NCI-H1105 treated with DMSO at 0.1 percent for 48 hours (cell line): ENCODE measurements at places on chromosomes 12 and 14.

- no peak for DNase-seq
These were observed 32.4 kb downstream of the EPS8 start for GRCh38 chr12:15756822-15757221.

DNA sequence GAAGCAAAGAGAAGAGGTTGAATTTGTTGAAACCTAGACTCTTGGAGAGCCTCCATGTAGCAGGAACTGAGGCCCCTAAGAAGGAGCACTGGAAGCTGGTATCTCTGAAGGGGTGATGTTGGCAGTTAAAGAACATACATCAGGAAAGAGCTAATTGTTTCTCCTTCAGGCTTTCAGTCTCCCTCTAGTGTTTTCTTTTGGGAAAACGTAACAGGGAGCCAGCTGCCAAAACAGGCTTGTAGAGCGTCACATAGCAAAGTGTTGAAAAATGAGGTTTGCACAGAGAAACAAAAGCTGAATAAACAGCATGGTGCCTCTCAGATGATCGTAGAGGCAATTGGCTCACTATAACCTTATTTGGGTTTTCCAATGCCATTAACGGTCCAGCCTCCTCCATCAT is 46.9 kb upstream of the CAND1 start:
- peak; percentile 39 for DNase-seq

DNA sequence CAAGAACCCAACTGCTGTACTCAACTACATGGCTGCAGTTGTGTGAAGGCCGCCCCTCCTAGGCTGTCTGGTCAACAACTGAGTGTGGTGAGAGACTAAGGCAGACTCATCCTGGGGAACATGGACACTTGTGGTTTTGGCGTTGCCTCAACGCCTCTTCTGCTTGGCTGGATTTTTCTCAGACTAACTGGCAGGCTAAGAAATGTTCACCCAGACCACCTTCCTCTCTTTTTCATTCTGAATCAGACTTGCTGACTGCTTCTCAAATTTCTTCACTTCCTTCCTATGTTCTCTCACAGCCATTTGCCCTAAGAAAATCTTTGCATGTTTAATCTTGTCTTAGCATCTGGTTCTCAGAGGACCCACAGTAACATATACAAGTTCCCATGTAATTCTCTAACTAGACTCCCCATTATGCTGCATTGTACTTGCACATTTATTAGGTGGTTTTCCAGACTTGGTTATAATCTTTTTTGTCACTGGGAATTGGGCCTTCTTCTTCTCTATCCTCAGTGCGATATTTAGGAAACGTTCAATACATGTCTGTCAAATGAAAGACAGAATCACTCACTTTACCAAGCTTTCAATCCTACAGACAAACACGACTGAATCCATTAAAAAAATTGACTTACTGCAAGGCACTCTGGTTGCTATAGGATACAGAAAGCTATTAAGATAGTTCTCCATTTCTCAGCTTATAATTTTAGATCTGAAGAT is 327.6 kb downstream of the CCER1 start:
- DNase-seq: no peak

- DNase-seq: peak; percentile 68
These were observed 226.9 kb upstream of the CRY1 start for GRCh38 chr12:107320033-107320928.

DNA sequence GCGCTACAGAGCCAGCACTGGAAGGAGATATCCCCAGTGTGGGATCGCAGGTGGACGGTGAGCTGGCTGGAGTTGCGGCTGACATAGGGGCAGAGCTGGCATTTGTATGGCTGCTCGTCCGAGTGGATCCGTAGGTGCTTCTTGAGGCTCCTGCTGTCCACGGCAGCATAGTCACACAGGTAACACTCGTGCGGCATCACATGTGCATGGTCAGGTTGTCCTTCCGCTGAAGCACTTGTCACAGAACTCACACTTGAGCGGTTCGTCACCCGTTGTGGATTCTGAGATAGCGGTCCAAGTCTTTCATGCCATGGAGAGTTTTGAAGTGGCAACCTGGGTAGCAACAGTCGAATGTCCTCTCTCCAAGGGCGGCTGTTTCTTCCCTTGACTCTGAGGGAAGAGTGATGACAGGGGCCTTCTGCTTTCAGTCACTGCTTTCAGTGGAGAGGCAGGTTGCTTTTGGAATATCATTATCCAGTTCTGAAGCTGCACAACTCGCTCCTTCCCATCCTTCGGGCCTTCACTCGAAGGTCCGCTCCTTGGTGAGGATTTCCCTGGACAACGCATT is 37.0 kb upstream of the SAV1 start:
- no peak for DNase-seq

DNA sequence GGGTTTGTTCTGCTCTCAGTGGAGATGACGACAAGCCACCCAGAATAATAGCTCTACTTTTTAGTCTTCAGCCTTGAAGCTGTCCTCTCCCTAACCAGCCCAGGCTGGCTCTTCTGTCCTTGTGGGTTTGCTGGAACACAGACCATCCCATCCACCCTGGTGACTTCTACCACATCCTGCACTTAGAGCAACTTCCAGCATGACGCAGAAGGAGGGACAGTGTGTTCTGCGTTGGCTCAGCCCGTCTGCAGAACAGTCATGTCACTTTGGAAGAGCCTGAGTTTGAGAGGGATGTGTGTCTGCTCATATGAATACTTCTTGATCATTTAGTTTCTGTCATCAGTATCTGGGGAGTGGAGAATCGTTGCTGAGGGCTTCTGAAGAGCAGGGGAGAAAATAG is 198.0 kb downstream of the CACNA1C start:
- no peak for DNase-seq

DNA sequence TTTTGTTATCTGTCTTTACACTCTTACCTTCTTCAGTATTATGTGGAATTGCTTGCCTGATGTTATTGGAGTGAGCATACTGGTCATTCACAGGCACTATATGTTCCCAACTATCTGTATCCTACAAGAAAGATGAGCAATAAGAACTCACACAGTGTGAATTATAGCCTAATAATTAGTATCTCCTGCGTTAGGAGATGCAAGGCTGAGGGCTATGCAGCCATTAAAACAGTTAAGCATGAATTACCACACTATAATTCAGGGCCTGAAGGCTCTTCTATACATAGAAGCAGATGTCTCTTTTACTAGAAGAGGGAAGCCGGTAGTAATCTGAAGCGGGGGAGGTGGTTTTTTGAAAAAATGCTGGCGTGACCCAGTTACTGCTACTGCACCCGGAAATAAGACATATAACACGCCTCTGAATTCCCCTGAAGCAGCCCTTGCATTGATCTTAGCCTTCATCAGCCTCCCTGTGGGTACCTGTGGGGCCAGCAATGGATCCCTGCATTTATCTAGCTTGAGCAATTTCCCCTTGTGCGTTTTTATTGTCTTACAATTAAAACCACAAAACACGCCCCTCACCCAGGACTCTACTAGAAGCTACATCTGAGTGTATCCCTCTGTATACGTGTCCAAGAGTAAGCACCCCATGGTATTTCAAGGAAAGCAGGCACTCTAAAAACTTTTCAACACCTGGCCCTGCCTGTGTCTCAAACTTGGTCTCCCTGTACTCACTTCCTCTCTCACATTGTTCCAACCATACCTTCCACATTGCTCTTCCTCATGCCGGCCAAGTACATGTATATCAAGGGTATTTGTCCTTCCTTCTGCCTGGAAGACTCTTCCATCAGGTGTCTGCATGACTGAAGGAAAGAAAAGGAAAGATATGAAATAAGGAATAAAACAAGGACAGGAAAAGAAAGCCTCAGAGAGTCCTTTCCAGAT is 210.9 kb upstream of the ARID2 start:
- DNase-seq: no peak

GRCh38 chr12:120470150-120470784 is 719 bp upstream of the SRSF9 start:
- DNase-seq: peak; percentile 32

- DNase-seq: no peak
These were observed 15.3 kb downstream of the KRT76 start for GRCh38 chr12:52761802-52762201.

GRCh38 chr12:97797473-97797872 is 334.9 kb downstream of the RMST start:
- DNase-seq: peak; percentile 66

DNA sequence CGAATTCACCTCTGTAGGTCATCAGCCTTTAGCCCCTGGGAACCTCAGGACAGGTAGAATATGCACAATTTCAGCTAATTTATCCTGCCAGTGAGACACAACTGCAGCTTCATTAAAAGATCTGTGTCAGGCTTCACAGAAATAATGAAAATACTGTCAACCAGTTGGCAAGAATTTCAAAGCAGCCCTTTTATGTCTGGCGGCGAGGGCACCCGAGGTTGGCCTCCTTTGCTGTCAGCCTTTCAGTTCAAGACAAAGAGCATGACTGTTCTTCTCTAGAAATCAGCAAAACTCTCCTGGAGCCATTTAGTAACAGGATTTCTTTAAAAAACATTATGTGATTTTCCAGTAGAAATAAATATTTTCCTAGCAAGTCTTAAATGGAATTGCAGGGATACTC is 75.9 kb downstream of the BBS10 start:
- no peak for DNase-seq

- DNase-seq: no peak
These were observed 9.0 kb downstream of the TUBA1C start for GRCh38 chr12:49273726-49274395.

- DNase-seq: no peak
These were observed 128.0 kb upstream of the OVCH1 start for GRCh38 chr12:29625359-29625953.

- no peak for DNase-seq
These were observed 475.6 kb downstream of the ZFP36L1 start for GRCh38 chr14:68317239-68317638.

- peak; percentile 59 for DNase-seq
These were observed at the start of gene STXBP6 for GRCh38 chr14:25049568-25050268. Gene STXBP6 (minus strand): TSS chr14:25050147. CDS start chr14:24974818, 75,329 bp downstream.

DNA sequence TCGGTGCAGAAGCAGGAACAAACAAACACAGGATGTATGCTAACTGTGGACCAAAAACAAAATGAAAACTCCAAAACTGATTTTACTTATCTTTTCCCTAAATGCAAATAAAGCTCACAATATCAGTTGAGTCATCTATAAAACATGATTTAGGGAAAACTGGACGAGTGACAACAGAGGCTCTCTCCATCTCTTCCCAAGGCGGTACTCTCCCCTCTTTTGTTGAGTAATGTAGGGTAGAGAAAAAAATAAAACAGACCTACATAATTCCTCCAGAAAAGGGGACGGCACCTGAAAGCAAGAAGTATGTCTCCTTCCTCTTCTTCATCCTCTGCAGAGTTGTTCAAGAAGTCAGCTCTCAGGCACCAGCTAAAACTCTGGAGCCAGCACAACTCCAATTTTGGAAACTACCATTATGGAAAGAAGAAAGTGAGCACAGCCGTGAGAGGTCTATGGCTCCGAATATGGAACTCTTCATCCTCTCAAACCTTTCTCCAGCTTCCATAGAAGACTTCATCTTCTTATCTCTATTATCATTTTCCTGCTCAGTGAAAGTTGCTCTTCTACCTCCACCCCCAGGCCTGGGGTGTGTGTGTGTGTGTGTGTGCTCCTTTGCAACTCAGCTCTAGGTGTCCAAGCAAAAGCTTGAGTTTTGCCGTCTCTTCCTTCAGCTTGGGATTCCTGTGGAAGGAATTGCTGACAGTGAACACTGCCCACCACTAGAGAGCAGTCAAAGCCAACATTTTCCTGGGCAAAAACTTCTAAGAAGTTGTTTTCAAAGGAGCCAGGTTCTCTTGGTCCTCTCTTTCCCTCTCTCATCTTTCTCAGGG is 155.4 kb downstream of the DIO2 start:
- peak; percentile 47 for DNase-seq

DNA sequence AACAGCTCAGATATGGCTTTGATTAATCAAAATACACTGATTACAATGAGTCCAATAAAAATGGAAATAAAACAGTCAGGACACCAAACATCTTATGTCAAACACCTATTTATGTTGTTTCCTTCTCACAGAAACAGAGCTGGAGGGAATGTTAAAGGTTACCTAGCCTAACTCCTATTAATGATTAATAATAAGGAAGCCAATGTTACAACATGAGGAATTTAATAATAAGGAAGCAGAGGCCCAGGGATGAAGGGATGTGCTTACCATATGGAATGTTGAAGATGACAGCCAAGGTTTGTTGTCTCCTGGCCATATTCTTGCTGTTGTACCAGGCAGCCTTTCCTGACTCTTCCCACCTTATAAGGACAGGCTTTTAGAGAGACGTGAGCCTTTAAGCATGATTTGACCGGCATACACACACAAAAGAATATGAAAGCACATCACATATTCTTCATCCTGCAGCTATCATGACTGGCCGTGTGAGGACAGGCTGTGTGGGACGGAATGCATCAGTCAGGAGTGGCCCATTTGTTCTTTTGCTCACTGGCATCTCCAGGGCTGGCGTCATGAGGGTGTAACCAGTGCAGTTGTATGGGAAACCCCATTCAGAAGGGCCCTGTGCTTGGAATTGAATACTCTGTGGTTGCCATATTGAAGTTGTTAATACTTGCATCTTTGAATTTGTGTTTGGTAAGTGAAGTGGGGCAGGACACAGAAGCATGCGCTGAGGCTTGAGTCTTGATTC is 3.1 kb upstream of the GPRC5D start:
- DNase-seq: no peak

- DNase-seq: no peak
These were observed 124.2 kb downstream of the DENND5B start for GRCh38 chr12:31466768-31467167.

- no peak for DNase-seq
These were observed 29.3 kb downstream of the CALM1 start for GRCh38 chr14:90426031-90426540.

DNA sequence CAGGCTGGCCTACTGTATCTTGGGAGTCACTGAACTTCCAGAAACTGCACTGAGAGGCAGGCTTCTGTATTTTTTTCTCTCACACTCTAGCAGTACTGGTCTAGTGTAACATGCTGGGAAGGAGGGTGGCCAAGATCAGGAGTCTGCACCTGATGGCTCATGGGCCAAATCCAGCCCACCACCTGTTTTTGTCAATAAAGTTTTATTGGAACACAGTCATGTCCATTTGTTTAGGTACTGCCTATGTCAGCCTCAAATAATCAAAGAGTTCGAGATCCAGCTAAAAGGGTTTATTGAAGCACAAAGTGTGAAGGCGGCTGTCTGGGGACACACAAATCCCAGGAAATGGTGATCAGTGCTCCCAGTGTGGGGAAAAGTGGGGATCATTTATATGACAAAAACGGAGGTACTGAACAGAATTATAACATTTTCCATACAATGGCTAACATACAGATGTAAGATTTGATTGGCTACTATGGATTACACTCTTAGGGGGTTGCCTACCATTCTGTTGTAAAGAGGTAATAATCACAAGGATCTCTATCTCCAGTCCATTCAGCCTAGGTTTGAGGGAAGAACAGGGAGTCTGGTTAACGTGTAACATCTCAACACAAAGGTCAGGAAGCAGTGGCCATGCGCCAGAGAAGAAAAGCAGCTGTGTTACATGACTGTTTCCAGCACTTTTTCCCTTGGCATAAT is 12.9 kb downstream of the USP30 start:
- DNase-seq: no peak

- no peak for DNase-seq
These were observed 466.3 kb downstream of the AACS start for GRCh38 chr12:125531574-125531973.

- no peak for DNase-seq
These were observed 109.6 kb downstream of the STXBP6 start for GRCh38 chr14:24940213-24940783.

GRCh38 chr12:58833853-58834252 is 86.5 kb downstream of the LRIG3 start:
- peak; percentile 81 for DNase-seq
